Putamen (tissue), 1 donor: ENCODE measurements at places on chromosomes 7 and 10.

- DNase-seq, result no peak
These were observed 2.5 kb downstream of the TMEM178B start for GRCh38 chr7:141076377-141076776.

DNA sequence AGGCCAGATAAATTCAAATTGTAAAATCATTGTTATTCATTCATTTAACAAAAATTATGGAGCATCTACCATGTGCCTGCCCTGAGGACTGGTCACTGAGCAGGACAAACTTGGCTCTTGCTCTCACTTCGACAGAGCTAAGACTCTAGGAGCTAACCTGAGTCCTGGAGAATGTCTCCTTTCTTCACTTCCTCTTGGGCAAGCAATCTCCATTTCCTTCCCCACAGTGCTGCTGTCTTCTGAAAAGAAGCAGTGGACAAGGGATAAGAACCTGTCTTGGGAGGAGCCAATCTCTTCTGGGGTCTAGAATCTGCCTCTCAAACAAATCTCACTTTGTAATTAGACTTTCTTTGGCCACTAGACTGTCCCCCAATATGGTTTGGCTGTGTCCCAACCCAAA lies 76.2 kb upstream of the PLXNA4 start:
- no peak for DNase-seq

GRCh38 chr7:28065721-28066285 lies 114.8 kb downstream of the JAZF1 start:
- no peak for DNase-seq

DNA sequence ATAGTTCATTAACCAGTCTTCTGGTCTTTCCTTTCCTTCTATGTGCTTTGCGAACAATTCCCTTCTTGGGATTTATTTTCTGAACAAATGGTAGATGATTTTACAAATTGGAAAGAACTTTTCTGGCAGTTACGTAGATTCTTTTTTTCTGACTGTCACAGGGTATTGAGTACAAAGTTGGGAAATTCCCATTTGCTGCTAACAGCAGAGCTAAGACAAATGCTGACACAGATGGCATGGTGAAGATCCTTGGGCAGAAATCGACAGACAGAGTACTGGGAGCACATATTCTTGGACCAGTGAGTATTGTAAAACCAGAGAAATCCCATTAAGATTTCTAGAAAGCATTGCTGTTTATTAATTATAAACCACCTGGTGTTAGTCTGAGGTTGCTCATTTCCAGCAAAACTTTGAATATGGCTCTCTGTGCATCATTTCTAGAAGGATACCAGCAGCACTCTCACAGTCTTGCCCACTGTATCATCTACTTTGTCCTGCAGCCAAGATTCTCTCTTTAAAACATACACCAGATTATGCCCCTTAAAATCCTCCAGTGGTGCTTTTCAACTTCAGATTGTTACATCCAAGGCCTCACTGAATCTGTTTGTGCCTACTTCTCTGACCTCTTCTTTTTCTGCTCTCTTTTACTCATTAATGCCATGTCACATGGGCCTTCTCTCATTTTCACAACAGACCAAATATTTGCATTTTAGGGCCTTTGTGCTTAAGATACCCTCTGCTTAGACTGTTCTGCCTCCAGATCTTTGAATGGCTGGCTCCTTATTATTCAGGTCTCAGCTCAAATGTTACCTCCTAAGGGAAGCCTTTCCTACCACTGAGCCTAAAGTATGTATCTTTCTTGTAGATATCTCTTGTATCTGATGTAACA lies 27.0 kb downstream of the DLD start:
- DNase-seq, result no peak

DNA sequence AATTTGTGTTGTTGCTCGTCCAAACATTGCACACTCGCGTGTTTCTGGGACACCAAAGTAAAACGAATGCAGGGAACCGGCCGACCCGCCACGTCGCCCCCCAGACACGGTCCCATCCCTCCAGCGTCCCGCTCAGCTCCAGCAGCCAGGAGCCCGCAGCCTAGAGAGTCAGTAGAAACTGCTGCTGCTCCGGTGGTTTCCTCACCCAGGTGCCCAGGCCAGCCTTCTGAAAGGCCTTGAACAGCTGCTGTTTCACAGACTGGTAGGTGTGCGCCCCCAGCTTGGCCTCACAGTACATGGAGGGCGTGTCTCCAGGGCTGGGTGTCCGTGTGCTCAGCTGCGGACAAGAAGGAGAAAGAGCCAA lies 126.8 kb downstream of the WDR37 start:
- DNase-seq, result no peak

- DNase-seq, result no peak
These were observed 129.0 kb upstream of the ODAD2 start for GRCh38 chr10:28127881-28128280.

DNA sequence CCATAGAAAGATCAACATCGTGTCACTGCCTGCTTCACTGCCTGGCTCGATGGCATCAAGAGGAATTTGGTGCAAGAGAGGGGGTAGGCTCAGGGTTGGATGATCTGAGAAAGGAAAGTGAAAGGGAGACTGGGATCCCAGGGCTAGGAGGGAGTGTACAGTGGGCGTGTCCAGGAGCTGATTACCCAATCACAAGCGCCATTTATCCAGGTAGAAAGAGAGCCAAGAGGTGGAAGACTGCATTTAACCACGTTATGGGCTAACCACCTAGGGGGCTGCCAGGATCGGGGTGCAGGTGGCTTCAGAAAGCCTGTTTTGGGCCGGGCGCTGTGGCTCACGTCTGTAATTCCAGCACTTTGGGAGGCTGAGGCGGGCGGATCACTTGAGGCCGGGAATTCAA lies 10.3 kb downstream of the PODXL start:
- DNase-seq, result no peak

- DNase-seq, result no peak
These were observed 883 bp downstream of the SPAG6 start for GRCh38 chr10:22346096-22346661.
